ENCODE measurements at places on chromosomes 1 and 21. TPM values are rescaled to one million over a fixed set of nuclear protein-coding genes. Genes with fewer than 3 reads are reported as not detected.

GRCh38 chr21:38688068-38688467 lies 117.7 kb upstream of the ETS2 start:
- no peak for DNase-seq

ICOSLG gene
- 0.52 TPM for polyA plus RNA-seq

TLR5 gene
- polyA plus RNA-seq = not detected

MLLT11 gene
- polyA plus RNA-seq = 26.7 TPM

CATSPER4 gene
- not detected for polyA plus RNA-seq

Data from SK-N-SH (cell line).